ENCODE measurements at places on chromosomes 16 and 17. TPM values are rescaled to one million over a fixed set of nuclear protein-coding genes. Genes with fewer than 3 reads are reported as not detected.
A peak's percentile ranks its signal among the peaks of the same experiment; 100 is the strongest.

DNA sequence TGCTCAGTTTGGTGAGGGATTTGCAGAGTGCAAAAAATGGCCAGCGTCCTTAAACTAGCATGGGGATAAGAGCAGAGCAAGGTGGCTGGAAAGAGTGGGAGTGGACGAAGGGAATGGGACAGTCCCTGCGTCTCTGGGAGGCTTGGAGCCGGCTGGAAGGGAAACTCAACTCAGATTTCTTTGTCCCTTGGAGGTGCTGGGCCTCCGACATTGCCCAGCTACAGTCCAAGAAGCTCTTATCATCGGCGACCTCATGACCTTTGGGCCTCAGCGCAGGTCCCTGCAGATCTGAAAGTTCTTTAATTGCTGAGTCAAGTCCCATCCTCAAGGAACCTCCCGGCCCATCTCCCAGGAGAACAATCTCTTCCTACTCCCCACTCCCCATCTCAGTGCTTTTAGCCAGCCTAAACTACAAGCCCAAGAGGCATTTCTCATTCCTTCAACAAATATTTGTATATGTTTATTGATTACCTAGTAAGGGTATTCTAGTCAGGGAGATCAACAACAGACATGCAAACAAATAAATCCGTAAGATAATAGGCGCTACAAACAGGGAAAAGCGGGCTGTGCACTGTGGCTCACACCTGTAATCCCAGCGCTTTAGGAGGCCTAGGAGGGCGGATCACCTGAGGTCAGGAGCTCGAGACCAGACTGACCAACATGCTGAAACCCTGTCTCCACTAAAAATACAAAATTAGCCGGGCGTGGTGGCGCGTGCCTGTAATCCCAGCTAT, 985 bp upstream of the TMEM107 start:
- no peak for DNase-seq
- no peak overlapping the region for H3K4me3 ChIP-seq
- H3K36me3 ChIP-seq, result no peaks in the 10 kb centered on the region
- H3K27me3 ChIP-seq, result no peaks in the 10 kb centered on the region
- peaks cover 38% of the 10 kb centered on the region for H3K4me1 ChIP-seq

- no peak within 1 kb of the TSS for H3K27ac ChIP-seq
- no peak for DNase-seq
- H3K4me3 ChIP-seq, result no peak within 1 kb of the TSS
- H3K27me3 ChIP-seq, result peaks cover 17% of the 10 kb centered on the region
Measured at GRCh38 chr17:82358465-82359350, at the start of gene TEX19. TEX19 (plus strand) TSS chr17:82359247; CDS start chr17:82362151, 2,904 bp downstream.

Gene KANSL1
- total RNA-seq, result 64.3 TPM

Gene CRHR1
- total RNA-seq, result not detected

Gene CORO6
- 6.0 TPM for total RNA-seq

- no peak overlapping the region for H3K4me3 ChIP-seq
- no peaks in the 10 kb centered on the region for H3K27me3 ChIP-seq
- no peak overlapping the region for H3K27ac ChIP-seq
- no peaks in the 10 kb centered on the region for H3K4me1 ChIP-seq
- peak; percentile 32 for DNase-seq
- no peaks in the 10 kb centered on the region for H3K36me3 ChIP-seq
Measured at GRCh38 chr17:18129041-18129502, 20.5 kb downstream of the MYO15A start.

DNA sequence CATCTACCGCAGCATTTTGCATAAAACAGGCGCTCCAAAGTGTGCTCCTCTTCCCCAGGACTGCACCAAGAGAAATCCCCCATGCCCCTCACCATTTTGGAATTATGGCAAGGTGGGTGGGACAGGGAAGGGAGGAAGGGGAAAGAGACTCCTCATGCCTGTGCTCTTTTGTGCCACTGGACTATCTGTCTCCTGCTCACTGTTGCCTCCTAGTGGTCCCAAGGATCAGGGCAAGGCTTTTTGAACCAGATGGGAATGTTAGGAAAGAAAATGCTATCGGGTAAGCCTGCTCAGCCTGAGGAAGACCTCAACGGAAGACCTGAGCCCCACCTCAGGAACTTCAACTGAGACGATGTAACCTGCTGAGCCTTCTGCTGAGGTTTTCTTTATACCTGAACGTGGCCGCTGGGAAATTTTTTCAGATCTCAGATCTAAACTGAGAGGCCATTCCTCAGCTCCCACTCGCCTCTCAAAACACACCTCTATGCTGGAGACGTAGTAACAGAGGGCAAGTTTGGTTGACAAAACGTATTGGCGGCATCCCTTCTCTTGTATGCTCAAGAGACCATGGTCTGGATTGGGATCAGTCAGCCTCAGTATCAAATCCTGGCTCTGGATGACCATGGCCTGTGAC, 58.3 kb downstream of the SPACA3 start:
- DNase-seq, result peak; percentile 59
- H3K4me1 ChIP-seq, result no peaks in the 10 kb centered on the region
- H3K27ac ChIP-seq, result no peak overlapping the region
- H3K36me3 ChIP-seq, result no peaks in the 10 kb centered on the region
- H3K4me3 ChIP-seq, result no peak overlapping the region

DNA sequence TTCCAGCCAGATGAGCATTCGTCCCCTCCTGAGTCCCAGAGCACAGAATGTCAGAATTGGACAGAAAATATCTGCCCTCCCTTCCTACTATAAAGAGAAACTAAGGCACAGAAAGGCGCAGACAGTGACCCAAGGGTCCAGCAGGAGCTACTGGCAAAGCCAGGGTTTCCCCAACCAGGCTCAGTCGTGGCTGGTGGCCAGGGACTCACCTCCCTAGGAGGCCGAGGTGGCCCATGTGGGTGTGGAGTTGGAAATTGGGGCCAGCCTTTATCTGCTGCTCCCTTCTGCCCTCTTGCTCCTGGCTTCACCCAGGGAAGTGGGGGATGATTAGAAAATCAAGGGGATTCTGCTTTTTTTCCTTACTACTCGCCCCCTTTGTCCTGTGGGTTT, 1.1 kb downstream of the DRC7 start:
- peaks cover 2% of the 10 kb centered on the region for H3K4me1 ChIP-seq
- H3K27ac ChIP-seq, result no peak overlapping the region
- H3K36me3 ChIP-seq, result no peaks in the 10 kb centered on the region
- DNase-seq, result no peak
- H3K4me3 ChIP-seq, result no peak overlapping the region

Gene CHP2
- 1.4 TPM for total RNA-seq
